ENCODE measurements at places on chromosomes 4 and X.

DNA sequence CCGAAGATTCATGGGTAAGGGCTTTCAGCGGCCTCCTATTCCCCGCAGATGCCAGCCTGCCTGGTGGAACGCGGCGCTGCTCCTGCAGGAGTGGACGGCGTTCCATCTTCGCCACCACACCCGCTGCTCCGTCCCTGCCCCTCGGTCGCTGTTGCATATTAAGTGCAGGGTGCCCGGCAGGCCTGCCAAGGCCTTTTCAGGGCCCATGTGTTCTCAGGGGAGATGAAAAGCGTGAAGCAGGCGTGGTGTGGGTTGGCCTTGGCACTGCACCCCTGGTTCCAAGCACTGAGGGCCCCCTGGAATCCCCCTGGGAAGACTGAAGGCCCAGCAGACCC, 52.0 kb downstream of the SORCS2 start:
- DNase-seq: no peak

GRCh38 chr4:40321574-40322275, 13.4 kb upstream of the CHRNA9 start:
- no peak for DNase-seq

DNA sequence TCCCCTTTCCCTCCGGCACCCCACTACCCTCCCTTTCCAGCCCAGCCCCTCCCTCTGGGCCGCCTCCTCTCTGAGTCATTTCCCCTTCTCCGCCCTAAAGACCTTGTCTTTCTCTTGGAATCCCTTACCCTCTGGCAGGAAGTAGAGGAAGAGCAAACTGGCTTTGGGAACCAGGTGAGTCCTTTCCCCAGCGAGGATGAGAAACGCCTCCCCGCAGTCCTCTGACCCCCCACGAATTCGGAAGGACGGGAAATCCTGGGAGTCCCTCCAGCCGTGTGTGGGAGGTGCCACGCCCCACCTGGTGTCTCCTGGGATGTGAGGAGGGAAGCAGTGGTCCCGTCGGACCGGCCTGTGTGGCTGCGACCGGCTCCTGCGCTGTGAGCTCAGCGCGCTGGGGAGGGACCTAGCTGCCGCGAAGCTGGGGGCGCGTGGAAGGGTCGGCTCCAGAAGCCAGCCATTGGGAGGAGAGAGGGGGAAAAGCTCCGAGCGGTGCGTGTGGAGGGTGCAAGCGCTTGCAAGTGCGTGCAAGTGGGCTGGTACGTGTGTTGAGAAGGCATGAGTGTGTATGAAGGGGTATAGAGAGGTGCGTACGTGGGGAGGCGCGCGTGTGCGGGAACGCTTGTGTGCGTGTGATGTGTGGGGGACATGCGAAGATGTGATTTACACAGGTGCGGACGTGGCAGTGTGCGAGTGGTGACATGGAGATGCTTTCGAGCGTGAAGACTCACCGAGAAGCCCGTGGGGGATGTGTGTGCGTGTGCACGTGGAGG, 46.3 kb downstream of the TEX13B start:
- peak; percentile 3 for DNase-seq

GRCh38 chr4:109547394-109547793, 12.7 kb upstream of the MCUB start:
- no peak for DNase-seq

GRCh38 chr4:112082954-112083586, 62.2 kb upstream of the FAM241A start:
- no peak for DNase-seq

DNA sequence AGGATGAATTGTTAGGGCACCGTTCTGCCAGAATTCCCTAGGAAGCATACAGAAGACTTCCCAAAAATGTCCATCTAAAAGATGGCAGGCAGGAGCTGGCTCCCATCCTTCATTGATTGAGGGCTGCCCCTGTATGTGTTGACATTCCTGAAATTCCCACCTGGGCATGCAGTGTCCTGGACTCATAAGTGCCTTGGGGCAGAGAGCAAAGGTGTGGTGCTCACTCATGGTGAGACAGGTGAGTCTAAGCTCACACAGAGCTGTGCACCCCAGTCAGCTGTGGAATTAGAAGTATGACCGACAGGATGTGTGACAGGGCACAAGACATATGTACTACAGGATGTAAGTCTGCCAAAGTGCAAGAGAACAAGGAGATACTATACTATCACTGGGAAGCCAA, 271.9 kb downstream of the MID1IP1 start:
- no peak for DNase-seq

- no peak for DNase-seq
These were observed 53.3 kb downstream of the SCD5 start for GRCh38 chr4:82745173-82745842.

DNA sequence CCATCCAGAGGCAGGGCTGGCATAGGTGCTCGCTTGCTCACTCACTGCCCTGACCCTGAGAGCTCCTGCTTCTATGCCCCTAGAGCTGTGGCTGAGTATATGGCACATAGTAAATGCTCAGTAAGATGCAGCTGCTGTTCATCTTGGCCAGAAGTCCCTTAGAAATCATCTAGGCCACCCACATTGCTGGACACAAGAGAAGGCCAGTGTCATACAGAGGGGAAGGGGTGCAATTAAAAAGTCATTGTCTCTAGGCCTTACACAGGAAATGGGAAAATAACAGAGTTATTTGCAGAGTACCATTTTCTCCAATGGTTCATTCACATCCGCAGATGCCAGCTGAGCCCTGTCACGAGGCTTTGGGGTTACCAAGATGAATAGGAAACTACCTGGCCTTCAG, 88.8 kb downstream of the MAMLD1 start:
- no peak for DNase-seq

GRCh38 chr4:66943112-66943511, 602.2 kb downstream of the CENPC start:
- DNase-seq: no peak

DNA sequence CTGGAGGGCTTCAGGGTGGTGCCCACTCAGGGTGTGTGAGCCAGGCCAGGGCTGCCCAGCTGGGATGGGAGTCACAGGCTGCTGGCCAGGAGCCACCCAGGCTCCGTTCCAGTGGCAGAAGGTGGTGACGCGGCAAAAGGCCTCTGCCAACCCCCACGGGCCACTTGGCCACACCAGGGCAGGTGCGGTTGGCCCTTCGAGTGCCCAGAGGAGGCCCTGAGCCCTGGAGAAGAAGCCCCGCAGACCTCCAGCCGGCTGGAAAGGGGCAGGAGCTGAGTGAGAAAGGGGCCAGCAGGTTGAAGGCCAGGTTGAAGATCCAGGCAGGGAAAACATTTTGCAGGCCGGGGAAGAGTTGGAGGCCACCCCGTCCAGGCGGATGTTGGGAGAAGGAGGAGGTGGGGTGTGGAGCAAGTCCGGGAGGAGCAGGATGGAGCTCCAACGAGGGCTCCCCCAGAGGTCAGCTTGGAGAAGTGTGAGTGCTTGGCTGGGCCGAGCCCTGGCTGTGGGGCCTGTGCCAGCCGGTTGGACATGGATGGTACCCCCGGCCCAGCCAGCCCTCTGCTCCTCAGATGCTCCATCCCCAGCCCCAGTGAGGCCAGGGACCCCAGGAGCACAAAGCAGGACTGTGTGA, 2.8 kb upstream of the CPLX1 start:
- peak; percentile 35 for DNase-seq

DNA sequence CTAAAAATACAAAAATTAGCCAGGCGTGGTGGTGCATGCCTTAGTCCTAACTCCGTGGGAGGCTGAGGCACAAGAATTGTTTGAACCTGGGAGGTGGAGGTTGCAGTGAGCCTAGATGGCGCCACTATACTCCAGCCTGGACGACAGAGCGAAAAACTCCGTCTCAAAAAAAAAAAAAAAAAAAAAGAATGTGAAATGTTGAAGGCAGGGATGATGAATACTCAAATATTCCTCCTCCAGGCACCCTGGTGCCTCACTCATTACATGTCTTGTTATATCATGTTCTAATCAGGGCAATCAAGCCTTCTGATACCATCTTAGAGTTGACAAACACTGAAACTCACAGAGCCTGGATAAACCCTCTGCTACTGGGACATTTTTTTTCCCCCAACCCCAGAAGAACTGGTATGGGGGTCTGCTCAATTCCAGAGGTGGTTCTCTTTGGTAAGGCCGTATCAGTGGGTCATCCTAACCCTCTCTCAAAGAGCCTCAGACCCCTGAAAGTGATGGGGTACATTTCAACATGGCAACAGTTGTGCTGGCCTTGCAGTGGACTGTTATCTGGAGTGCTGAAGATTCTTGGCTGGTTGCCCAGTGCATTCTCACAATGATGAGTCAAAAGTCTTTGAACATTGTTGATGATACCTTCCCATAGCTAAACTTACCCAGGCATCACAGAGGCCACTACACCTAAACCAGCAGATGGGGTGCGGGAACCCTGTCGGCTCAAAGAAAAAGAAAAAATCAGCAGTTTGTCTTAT, 2.4 kb upstream of the SH3KBP1 start:
- DNase-seq: no peak

GRCh38 chr4:47719576-47719975, 118.3 kb downstream of the CORIN start:
- no peak for DNase-seq

DNA sequence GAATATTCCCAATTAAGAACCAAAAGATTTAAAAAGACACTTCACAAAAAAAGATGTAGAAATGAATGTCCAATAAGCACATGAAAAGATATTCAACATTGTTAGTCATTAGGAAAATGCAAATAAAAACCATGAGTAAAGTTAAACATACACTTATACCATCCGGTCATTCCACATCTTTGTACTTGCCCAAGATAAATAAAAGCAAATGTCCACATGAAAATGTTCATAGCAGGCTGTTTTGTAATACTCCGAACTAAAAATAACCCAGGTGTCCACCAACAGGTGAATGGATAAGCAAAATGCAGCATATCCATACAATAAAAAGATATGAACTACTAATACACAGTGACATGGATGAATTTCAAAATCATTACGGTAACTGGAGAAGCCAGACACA, 28.6 kb upstream of the ZCCHC4 start:
- no peak for DNase-seq

Measured in heart right ventricle (tissue), 16 donors.